ENCODE measurements at places on chromosomes 5 and 9. TPM values are rescaled to one million over a fixed set of nuclear protein-coding genes. Genes with fewer than 3 reads are reported as not detected.

GRCh38 chr5:35198075-35198474 is 32.2 kb downstream of the PRLR start:
- DNase-seq = peak; percentile 45

DNA sequence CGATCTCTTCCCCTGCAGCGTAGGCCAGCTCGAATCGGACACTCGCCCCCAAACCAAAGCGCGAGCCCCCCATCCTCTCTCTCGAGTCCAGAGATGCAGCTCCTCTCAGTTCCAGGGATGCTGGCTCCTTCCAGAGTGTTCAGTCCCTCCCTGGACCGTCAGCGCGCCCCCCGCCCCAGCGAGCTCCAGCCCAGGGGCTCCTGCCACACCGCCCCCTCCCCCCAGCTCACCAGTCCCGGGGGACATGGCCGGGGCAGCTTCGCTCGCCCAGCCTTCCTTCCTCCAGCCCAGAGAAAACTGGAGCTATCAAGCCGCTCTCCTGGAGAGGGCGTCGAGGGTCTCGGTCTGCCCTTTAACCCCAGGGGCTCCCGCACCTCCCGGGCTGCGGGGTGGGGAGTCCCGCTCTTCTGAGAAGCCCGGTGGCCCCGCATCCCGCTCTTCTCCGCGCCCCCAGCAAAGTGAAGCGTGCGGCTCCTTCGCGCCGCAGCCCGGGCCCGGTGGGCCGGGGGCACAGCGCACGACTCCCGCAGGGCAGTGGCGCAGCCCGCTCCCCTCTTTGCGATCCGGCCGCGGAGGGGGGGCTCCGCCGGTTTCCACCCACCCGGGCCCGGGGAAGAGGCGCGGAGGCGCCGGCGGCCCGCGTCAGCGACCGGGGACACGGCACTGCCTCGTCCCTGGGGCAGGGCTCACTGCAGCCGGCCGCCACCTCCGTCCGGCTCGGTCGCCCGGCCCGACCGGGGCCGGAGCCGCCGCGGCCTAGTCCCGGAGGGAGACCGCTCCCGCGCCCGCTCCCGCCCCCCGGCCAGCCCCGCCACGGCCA is 587 bp downstream of the MIER3 start:
- DNase-seq = peak; percentile 40

GRCh38 chr5:94463739-94464138 is 154.7 kb downstream of the KIAA0825 start:
- DNase-seq = no peak

GRCh38 chr9:10983251-10983650 is 370.4 kb upstream of the PTPRD start:
- DNase-seq = no peak

DNA sequence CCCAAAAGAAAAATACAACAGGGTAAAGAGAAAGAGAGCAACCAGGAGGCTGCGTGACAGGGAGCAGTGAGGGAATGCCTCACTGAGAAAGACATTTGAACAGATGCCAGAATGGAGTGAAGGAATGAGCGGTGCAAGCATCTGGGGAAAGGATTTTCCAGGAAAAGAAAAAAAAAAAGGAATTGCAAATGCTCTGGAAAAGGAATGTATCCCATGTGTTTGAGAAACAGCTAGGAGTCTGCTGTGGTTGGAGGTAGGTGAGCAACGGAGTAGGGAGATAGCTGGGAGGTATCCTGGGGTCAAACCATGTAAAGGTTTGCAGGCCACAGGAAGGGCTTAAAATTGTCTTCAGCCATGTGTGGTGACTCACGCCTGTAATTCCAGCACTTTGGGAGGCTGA is 23.6 kb upstream of the CEMIP2 start:
- DNase-seq = no peak

GRCh38 chr9:71001780-71002386 is 119.5 kb downstream of the TRPM3 start:
- DNase-seq = no peak

Gene LCN12
- total RNA-seq = 5.5 TPM

GRCh38 chr5:1787472-1788047 is 12.1 kb downstream of the MRPL36 start:
- no peak for DNase-seq

DNA sequence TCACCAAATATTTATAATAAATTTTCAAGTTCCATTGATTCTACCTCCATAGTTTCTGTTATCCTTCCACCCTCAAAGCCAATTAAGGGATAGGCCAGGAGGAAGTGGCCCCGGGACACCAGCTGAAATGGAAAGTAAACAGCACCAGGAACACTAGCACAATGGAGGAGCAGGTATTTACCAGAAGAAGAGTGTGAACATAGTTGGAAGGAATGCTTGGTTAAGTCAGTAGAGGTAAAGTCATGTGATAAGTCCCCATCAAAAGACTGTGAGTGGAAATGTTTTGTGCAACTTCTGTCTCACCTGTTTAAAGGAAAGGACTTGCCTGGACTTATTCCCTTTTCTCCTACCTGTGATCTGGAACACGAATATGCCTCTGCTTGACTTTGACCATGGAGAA is 146.7 kb upstream of the RAI14 start:
- DNase-seq = no peak

Gene PCDHB14
- total RNA-seq = 3.5 TPM

All from heart right ventricle (tissue), 16 donors.